Fibroblast of mammary gland (primary cell): ENCODE measurements at places on chromosomes 5 and 9.

DNA sequence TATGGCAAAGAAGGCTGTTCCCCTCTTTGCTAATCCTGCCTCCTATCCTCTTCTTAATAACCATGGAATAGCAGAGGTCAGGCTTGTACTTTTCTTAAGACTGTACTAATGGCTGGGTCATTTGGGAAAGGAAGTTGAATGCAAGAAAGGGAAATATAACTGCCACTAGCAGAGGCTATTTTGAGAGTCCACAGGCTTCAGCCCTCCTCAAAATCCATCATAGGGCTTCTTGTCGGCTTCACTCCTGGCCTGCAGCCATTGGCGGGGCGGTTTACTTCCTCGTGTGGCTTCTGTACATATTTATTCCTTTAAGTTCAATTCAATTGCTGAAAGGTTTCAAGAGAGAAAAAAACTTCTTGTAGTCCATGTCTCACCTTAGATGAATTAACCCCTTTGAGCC, 2.8 kb upstream of the PARP8 start:
- no peak for DNase-seq

GRCh38 chr9:34170237-34170991, 8.4 kb upstream of the UBAP1 start:
- DNase-seq = no peak

GRCh38 chr9:133844398-133844784, 106.2 kb upstream of the SARDH start:
- DNase-seq = no peak

DNA sequence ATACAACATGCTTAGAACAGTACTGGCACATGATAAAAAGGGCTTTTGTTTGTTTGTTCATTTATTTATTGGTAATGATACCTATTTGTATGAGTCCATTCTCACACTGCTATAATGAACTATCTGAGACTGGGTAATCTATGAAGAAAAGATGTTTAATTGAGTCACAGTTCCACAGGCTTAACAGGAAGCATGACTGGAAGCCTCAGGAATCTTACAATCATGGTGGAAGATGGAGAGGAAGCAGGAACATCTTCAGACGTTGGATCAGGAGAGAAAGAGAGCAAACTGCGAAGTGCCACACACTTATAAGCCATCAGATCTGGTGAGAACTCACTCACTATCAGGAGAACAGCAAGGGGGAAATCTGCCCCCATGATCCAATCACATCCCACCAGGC, 847.7 kb downstream of the CDH18 start:
- DNase-seq = no peak

- no peak for DNase-seq
These were observed 207.0 kb downstream of the DMAC1 start for GRCh38 chr9:7592321-7593316.

DNA sequence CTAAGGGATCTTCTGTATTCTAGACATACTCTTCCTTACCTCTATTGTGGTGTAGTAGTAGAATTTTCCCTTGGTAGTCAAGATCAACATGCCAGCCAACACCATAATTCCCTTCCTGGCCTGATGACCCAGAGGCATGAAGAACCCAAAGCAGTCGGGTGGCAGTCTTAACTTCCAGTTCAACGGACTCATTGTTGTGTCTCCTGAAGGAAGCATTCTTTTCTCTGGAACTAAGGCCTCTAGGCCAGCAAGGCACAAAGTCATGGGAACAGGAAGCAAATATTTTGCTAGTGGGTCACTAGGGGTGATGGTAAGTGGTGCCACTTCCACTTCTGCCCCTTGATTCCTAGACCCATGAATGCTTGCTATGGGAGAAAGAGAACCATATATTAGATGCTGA, 55.2 kb upstream of the DAPK1 start:
- no peak for DNase-seq

DNA sequence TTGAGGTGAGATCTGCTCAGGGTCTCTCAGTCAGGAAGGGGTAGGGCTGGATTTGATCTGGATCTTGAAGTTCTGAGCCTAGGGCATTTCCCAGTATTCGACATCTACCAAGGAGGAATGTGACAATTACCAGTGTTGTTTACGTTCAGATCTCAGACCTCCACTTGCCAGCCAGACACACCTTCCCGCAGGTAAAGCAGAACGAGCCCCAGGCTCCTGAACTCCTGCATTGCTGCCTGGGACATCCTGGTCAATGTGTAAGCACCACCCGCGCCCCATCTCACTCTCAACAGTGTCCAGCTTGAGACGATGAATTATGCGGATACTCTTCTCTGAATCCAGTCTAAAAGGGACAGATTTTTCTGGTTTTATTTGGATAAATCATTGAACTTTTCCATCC, 56.7 kb upstream of the PTCH1 start:
- no peak for DNase-seq

DNA sequence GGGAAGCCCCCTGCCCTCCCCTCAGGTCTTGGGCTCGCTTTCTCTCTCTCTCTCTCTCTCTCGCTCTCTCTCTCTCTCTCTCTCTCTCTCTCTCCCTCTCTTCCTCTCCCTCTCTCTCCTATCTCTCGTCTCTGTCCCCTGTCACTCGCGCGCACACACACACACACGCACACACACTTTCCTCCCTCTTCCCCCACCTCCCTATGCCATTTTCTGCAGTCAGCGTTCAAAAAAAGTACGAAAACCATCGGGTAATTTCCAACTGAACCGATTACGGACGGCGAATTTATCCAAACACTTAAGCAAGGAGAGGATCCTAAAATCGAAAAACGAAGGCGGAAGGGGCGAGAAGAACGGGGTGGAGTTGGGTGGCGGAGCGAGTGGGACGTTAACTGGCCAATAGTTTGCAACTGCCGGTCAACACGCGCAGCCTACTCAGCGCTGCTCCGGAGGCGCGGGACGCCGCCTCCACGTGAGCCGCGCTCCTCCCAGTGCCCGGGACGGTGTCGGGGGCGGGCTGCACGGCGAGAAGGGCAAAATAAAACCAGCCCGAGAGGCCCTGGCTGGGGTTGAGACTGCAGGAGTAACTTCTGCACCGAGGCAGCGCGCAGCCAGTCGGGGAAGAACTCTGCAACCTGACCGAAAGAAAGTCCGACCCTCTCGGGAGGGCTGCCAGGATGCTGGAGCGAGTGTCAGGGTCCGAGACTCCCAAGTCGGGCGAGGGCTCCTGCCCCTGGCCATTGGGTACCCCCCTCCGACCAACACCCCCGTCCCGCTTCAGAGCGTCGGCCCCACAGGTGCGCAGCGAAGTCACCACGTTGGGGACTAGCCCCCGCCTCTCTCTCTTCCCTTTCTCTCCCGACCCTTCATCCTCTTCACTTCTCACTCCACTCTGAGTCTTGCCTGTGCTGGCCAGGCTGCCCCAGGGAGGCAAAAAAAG, 24.9 kb upstream of the ELAVL2 start:
- DNase-seq = peak; percentile 1

GRCh38 chr5:2658447-2658846, 93.0 kb downstream of the IRX2 start:
- peak; percentile 92 for DNase-seq

DNA sequence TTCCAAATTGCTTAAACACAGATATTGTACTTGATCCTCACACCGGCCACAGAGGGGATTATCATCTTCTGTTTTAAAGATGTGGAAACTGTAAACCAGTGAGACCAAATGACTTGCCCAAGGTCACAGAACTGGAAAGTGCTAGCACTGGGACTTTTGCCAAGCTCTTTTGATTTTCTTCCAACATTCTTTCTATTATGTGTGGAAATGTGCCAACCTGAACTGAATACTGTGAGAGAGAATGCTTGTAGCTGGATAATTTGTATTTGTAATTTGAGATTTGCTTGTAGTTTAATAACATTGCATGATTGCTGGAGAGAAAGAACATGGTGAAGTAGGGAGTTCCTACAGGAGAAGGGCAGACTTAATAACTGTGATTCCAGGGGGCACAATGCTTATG, 977.9 kb upstream of the NUDT12 start:
- peak; percentile 18 for DNase-seq

- no peak for DNase-seq
These were observed 2.1 kb downstream of the NADK2 start for GRCh38 chr5:36239370-36240293.

DNA sequence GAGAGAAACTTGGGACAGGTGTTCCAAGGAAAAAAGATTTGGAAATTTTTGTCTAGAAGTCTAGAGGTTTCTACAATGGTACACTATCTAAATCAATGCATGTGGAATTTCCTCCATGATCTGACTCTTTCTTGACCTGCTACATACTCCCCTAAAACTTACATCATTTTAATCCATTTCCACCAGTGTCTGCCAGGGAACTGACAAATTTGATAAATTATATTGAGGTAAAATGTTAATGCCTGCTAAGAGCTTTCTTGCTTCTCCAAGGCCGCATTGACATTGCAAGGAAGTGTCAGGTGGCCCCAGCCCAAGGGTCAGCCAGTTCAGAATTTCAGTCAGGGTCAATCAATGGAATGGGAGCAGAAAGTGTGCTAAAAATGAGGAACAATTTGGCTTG, 163.4 kb upstream of the FBXL17 start:
- no peak for DNase-seq

- no peak for DNase-seq
These were observed 47.1 kb upstream of the PCA3 start for GRCh38 chr9:76717176-76717575.

- DNase-seq = no peak
These were observed 9.5 kb downstream of the MVB12B start for GRCh38 chr9:126335837-126336735.

DNA sequence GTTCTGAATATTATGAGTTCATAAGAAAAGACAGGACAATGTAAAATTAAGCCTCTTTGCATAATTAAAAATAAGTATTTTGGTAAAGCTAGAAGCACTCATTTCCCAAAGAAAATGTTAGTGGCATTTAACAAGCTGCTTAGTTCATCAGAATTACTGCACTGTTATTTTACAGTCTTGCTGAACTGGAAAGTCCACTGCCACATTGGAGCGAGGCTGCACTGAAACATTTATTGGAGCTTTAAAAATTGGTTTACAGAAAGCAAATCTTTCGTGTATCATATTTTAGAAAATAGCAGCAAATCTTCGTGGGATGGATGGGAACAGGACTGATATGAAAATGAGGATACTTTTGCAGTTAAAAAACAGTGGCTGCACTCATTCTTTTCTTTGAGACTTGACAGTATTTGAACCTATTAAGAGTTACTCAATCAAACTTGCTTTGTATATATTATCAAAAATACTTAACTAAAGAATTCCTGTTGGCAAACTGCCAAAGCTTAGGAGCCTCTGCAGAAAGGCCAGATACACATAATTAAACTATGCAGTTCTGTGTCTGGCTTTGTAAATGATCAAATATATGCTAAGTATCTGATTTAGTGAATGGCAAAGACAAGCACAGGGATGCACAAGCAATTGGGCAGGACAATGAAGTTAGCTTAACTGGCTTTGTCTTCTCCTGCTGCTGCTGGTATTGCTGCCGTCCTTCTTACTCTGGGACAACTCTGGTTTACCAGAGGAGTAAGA, 16.5 kb upstream of the FBXL7 start:
- DNase-seq = no peak

DNA sequence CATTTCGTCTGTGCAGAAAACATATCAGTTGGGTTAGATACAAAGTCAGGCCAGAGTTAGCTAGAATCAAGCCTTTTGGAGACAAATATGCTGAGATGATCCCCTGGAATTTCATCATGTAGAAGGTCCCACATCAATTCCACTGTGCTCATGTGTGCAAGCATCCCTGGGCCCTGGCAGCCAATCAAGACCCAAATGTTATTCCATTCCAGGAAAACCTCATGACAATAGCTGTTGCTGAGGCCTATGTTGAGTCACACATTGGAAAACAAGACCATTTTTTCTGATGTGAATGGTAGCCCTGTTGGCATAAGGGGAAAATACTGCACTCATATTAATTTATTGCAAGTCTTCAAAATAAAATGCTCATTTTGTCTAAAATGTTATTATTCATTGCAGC, 11.5 kb downstream of the SPOCK1 start:
- peak; percentile 95 for DNase-seq

DNA sequence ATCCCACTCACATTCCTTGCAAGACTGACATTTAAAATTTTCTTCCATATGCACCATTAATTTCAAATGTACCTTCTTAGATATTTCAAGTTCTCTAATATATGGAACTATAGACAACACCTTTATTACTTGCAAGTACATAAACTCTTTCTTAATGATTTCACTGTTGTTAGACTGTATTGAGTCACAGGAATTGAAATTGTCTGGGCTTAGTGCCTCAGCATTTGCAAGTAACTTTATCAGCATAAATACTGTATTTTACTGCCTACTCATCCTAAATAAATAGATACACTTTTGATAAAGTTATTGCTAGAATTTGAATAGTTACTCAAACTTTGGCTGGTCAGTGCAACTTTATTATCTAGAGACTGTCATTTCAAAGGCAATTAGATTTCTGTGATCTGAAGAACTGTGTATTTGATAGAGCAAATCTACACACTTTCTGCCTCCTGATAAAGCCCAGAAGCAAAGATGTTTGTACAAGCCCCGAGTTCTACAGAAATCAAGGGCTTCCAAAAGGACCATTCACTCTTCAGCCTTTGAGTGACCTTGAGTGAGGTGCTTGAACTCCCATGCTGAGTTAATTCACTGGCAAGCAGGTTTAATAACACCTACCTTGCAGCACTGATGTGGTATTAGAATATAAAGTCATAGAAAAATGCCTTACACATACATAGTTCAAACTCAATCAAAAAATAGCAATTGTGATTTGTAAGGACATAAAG, 91.6 kb downstream of the COX7C start:
- DNase-seq = no peak

DNA sequence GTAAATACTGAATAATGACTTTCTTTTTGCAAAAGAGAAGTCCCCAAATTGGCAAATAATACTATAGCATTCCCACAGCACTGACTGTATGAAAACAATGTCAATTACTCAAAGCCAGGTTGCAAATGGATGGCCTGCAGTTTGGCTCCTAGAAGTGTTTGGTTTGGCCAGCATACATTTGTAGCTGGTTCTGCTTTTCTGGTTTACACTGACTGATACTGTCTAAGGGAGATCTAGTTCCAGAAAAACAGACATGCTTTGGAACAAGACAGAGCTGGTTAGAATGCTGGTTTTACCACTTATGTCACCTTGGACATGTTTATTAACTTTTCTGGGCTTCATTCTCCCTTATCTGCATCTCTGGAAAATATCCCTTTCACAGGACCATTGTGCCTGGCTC, 81.5 kb upstream of the TRPM3 start:
- no peak for DNase-seq

- no peak for DNase-seq
These were observed 209.6 kb upstream of the SLC30A5 start for GRCh38 chr5:68884144-68884754.

- DNase-seq = no peak
These were observed 9.0 kb downstream of the CDH12 start for GRCh38 chr5:22844155-22844554.

GRCh38 chr9:77176686-77177142, 620 bp upstream of the VPS13A start:
- no peak for DNase-seq
